ENCODE measurements at places on chromosomes 11 and 22.

DNA sequence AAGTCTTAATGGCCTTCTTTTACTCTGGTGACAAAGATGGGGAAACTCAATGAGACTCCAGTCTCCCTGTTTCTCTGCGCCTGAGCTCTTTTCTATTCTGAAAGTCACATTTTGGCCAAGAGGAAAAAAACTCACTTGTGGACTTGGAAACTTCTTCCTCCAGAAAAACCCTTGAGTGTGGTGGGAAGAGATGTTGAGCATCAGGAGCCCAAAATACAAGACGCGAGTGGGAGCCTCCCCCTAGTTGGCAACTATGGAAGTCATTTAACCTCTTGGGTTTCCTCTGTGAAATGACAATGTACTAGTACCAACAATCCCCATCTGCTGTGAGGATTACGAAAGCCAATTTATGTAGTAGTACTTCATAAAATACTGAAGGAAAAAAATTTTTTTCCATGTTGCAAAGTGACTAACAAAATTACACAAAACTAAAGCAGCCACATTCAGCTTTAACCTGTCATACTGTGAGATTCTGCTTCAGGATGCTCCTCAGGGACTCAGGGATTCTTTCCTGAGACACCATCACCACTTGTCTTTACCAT is 524 bp upstream of the SLC25A17 start:
- no peak for DNase-seq
- no peak overlapping the region for H3K27ac ChIP-seq
- H3K27me3 ChIP-seq = no peaks in the 10 kb centered on the region
- H3K4me3 ChIP-seq = peak overlapping the region; percentile 21
- peaks cover 14% of the 10 kb centered on the region for H3K36me3 ChIP-seq

- no peak for DNase-seq
- H3K27ac ChIP-seq = no peak overlapping the region
- no peaks in the 10 kb centered on the region for H3K36me3 ChIP-seq
- H3K4me1 ChIP-seq = peaks cover 8% of the 10 kb centered on the region
These were observed 758 bp downstream of the GALNT18 start for GRCh38 chr11:11620921-11621572.

- H3K4me3 ChIP-seq = no peak overlapping the region
- H3K27ac ChIP-seq = no peak overlapping the region
- no peaks in the 10 kb centered on the region for H3K27me3 ChIP-seq
- H3K36me3 ChIP-seq = no peaks in the 10 kb centered on the region
These were observed 309.7 kb upstream of the C11orf87 start for GRCh38 chr11:109112261-109112660.

DNA sequence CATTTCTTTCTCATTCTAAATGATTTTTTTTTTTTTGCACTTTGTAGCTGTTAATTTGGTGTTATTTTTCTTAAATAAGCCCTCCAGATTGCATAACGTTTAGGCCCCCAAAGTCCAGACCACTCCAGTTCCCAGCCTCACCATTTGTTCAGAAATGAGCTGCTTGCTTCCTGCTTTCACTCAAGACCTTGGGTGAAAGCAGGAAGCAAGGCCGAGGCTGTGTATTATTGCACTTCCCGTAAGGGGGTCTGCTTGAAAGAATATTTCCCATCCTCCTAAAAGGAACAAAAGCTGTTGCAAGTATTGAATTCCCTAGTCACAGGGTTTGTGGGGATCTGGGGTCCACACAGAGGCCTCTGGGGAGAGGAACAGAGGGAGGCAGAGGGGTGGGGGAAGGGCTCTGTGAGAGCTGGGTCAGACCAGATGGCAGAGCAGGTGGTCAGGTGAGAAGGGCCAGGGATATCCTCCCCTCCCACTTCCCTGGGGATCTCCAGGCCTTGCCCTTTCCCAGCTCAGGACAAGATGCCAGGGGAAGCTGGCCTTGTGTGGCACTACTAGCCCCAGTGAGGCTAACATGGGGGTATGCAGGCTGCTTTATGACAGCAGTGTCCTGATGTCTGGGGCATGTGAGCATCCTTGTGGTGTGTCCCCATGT is 51.6 kb upstream of the MYEOV start:
- H3K36me3 ChIP-seq = no peaks in the 10 kb centered on the region
- no peaks in the 10 kb centered on the region for H3K27me3 ChIP-seq
- DNase-seq = no peak
- no peak overlapping the region for H3K4me3 ChIP-seq
- H3K27ac ChIP-seq = no peak overlapping the region

DNA sequence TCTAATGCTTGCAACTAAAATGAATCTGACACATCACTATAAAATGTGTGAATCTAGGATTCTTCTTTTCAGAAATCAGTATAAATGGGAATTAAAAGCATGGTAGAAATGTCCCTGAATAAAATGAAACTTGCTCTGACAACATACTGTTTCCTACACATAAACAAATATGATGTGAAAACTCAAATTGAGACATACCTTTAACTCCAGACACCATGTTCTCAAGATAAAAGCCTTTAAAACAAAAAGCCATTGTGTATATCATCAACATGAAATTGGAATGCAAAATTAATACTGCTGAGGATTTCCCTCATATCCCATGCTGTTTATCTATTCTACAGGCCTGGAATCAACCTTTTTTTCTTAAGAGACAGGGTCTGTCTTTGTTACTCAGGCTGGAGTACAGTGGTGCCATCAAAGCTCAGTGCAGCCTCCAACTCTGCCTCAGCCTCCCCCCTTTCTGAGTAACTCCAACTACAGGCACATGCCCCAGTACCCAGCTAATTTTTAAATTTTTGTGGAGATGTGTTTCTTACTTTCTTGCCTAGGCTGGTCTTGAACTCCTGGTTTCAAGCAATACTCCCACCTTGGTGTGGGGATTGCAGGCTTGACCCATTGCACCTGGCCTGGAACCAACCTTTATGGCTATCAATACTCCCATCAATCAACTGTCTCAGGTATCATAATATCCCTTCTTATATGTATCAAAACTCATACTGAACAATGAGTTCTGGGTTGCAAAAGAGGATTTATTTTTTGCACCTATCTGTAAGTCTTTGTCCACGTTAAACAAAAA is 6.7 kb downstream of the TAF1D start:
- peaks cover 6% of the 10 kb centered on the region for H3K4me1 ChIP-seq
- no peak overlapping the region for H3K4me3 ChIP-seq
- H3K36me3 ChIP-seq = peaks cover 54% of the 10 kb centered on the region
- DNase-seq = no peak

GRCh38 chr11:512761-513595 is 5.9 kb upstream of the RNH1 start:
- H3K27me3 ChIP-seq = no peaks in the 10 kb centered on the region
- no peaks in the 10 kb centered on the region for H3K4me1 ChIP-seq
- H3K36me3 ChIP-seq = no peaks in the 10 kb centered on the region

- H3K4me1 ChIP-seq = no peaks in the 10 kb centered on the region
- DNase-seq = no peak
- H3K4me3 ChIP-seq = no peak overlapping the region
- H3K36me3 ChIP-seq = no peaks in the 10 kb centered on the region
- H3K27me3 ChIP-seq = no peaks in the 10 kb centered on the region
These were observed 761.4 kb downstream of the KCNA4 start for GRCh38 chr11:29255401-29255800.

DNA sequence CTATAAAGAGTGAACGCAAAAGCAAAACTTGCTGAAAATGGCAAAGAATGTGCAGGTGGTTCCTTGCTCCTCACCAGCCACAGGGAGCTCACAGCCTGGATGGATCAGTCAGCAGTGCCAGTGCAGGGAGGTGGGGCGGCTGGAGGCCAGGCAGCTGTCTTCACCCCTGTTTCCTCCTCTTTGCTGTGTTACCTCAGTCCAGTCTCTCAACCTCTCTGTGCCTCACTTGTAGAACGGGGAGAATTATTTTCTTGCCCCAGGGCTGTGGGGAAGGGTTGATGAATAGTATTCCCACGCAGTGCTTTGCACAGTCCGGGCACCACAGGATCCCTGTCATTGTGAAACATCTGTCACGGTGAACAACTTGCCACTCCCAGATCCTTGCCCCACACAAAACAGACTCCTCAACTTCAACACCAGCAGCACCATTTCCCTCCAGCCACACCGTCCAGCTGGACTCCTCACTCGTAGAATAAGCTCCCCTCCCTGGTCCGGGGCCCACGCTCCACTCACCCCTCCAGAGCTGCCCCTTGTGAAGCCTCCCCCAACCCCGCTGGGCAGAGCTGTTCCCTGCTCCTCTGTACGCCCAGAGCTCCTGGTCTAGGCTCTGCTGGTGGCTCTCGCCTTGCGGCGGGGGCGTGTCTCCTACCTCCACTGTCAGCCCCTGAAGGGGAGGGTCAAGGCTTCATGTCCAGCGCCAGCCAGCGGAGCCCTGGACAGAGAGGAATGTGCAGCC is 27.7 kb downstream of the MPPED1 start:
- no peak overlapping the region for H3K4me3 ChIP-seq
- DNase-seq = no peak
- H3K36me3 ChIP-seq = no peaks in the 10 kb centered on the region
- H3K4me1 ChIP-seq = no peaks in the 10 kb centered on the region
- H3K27ac ChIP-seq = no peak overlapping the region
- no peaks in the 10 kb centered on the region for H3K27me3 ChIP-seq

DNA sequence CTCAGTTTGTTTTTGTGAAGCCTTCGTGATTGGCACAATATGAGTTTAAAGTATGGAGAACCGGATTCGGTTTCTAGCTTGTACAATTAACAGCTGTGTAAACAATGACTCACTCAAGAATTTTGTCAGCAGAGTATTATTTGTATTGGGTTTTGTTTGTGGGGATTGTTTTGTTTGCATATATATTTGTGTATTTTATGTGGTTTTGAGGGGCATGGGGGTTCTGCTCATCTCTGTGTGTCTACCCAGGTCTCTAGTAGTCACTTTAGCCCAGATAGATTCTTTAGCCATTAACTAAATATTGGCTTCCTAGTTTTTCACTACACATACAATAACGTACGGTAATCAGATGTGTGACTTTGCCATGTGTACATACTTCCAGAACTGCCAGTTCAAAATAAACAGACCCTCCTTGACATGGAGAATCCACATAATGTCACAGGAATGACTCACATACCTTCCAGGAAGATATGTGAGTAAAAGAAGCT is 7.5 kb upstream of the MS4A7 start:
- H3K36me3 ChIP-seq = no peaks in the 10 kb centered on the region
- no peak for DNase-seq
- no peaks in the 10 kb centered on the region for H3K27me3 ChIP-seq

DNA sequence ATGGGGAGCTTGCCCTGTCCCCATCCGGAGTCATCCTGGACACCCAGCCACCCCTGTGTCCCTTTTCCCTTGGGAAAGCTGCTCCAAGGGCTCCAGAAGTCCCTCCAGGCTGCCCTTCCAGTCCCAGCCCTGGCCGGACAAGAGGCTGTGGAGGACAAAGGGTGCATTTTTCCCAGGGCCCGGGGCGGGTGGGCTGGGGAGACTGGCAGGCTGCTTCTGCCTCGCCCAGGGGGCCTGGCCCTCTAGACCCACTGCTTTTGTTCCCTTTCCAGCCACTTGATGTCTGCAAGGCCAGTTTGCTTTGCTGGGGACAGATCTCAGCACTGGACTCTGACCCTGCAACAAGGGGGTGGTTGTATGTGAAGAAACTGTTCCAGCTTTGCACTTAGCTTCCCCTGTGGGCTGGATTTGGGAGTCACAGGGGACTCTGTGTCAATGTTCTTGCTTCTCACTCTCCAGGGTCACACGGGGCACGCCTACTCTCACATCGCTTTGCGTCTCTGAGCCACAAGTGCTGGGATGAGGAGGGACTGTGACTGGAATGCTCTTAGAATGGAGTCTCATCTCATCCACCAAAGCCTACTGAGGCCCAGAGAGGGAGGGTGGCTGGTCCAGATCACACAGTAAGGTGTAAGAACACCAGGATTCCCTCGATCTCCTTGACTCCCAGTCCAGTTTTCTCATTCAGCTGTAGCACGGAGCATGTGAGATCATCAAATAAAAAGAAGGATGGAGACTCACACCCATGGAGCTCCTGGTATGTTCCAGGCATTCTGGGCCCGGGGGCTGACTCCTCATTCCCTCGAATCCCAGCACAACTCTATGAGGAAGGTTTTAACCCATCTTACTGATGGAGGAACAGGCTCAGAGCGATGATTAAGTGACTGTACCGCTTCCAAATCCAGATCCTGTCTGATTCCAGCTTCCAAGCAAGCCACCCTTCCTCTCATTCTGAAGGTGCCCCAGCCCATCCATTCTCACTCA is 59.9 kb downstream of the FBXO7 start:
- H3K4me1 ChIP-seq = no peaks in the 10 kb centered on the region
- no peaks in the 10 kb centered on the region for H3K27me3 ChIP-seq
- DNase-seq = no peak
- no peak overlapping the region for H3K4me3 ChIP-seq

DNA sequence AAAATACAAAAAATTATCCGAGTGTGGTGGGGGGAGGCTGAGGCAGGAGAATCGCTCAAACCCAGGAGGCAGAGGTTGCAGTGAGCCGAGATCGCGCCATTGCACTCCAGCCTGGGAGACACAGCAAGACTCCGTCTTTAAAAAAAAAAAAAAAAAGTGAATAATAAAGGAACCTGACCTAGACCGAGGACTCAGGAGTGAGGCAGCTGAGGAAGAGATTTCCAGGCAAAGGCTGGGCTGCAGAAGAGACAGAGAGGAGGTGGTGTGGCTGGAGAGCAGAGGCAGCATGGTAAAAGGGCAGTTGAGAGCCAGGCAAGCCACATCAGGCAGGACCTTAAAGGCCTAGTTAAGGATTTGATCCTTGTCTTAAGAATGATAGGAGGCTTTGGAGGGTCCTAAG is 28.4 kb upstream of the SMCO4 start:
- no peaks in the 10 kb centered on the region for H3K36me3 ChIP-seq
- H3K27ac ChIP-seq = no peak overlapping the region
- H3K4me3 ChIP-seq = no peak overlapping the region
- DNase-seq = no peak
- no peaks in the 10 kb centered on the region for H3K27me3 ChIP-seq

DNA sequence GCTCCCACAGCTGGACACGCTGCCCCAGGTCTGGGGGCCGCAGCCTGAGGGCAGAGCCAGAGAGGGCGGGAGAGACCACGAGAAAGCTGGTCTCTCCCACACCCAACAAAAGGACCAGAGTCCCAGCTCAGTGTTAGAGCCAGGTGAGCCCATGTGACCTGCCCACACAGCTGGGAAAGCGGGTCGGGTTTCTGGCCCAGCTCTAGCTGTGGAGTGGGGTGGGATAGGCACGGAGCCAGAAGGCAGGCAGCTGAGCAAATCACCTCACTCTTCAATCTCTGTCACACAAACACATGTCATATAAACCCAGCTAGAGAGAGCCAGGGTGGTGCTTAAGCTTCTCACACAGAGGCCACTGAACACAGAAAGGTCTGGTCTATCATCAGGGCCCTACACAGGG is 7.8 kb upstream of the EIF3D start:
- no peaks in the 10 kb centered on the region for H3K4me1 ChIP-seq
- H3K4me3 ChIP-seq = no peak overlapping the region
- H3K36me3 ChIP-seq = no peaks in the 10 kb centered on the region
- DNase-seq = no peak
- no peaks in the 10 kb centered on the region for H3K27me3 ChIP-seq

DNA sequence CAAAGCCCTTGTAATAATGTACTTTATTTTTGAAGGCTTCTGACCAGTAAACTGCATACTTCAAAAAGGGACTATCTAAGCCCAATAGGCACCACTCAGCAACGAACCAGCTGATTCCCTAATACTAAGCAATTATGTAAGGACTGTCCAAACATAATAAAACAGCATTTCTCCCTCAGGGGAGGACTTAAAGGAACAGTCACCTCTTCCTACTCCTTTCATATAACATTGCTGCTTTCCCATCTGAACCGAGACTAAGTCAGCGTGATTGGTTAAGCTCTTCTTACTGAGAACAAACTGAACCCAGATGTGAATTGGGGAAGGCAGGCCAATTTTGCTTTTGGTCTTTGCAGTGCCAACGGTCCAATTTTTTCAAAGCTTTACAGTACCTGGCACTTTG is 420.0 kb downstream of the METTL15 start:
- no peak for DNase-seq
- H3K27me3 ChIP-seq = no peaks in the 10 kb centered on the region
- H3K4me3 ChIP-seq = no peak overlapping the region
- H3K27ac ChIP-seq = no peak overlapping the region
- H3K4me1 ChIP-seq = no peaks in the 10 kb centered on the region
- H3K36me3 ChIP-seq = no peaks in the 10 kb centered on the region

Measured in H1 (cell line).